ENCODE measurements at places on chromosomes 2 and 18.

DNA sequence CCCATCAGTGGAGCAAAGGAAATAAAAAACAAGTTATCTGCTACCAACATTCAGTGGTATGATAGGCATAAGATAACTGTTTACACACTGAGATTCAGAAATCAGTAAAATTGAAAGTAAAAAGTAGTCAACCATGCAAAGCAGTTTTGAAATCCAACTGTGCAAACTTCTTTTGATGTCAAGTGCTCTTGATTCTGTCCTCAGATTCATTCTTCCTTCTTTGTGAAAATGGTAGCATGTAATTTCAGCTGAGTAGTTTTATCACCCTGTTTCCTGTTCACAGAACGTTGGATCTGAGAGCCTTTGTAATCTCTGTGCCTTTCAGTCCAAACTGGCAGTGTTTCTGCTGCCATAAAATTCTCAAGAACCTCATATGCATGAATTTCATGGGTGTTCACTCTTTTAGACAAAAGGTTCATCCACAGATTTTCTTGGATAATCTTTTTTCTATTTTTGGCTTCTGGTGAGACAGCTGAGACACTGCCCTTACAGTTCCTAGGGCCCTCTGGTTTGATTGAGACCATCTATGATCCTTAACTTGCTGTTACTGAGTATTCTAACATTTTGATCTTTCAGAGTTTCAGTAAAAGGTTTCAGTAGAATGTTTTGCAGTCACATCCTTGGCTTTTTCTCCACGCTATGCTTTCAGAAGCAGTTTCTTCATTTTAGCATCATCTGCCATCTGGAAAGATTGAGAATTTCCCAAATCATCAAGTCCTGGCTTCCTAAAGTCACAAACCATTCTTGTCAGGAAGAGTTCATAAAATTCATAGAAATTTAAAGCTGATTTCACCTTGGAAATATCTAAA lies 272.3 kb upstream of the EPHA4 start:
- no peak for DNase-seq

- DNase-seq: no peak
These were observed 23.1 kb upstream of the ATP8B1 start for GRCh38 chr18:57826252-57826651.

DNA sequence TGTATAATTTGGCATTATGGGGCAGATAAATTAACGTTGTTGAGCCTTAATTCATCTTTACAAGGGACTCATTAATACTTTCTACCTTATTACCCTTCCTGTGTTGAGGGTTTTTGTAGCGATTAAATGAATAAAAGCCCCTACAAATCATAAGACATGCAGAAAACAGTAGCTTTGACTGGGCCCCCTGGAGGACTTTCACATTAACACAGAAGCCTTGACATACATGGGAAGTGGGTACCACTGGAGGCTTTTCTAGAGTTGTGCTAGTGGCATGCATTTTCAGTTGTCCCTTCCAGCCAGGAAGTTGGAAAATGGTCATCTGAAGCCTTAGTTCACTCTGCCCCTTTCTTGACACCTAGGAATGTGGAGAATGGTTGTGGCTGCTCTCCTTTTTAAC lies 30.2 kb downstream of the MTA3 start:
- no peak for DNase-seq

- DNase-seq: no peak
These were observed 105.8 kb downstream of the GALNT14 start for GRCh38 chr2:31032475-31032874.

DNA sequence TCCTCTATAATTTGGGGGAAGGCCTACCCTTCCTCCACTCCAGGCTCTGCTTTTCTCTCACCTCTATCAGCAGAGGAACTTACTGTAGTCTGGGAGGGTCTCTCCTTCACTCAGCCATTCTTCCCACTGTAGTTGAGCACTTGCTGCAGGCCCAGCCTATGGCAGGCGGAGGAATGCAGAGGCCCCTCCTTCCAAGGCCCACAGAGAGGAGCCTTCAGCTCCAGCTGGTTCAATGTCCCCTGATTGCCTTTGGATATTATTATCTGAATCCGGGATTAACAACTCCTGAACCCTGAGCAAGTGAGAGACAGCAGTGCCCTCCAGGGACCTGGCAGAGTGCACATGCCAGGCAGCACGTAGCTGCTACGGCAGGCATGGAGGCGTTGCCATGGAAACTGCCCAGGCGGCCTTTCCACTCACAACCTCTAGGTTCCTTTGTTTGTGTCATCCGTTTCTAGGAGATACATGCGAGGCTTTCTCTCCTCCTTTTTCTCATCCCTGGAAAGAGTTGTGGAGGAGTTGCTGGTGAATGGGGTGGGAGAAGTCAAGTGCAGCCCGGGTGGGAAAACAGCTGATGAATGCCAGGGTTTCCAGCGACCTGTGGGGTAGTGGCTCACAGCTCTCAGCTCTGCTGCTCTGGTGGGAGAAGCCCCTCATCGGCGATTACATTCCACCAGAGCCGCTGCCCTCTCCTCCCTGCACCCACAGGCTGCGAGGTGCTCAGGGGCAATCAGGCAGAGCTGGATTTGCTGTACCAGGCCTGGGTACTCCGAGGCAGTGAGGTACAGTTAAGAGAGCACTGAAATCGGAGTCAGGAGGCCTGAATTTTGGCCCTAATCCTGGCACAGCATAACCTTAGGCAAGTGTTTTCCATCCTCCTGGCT lies 55.3 kb upstream of the HK2 start:
- peak; percentile 43 for DNase-seq

DNA sequence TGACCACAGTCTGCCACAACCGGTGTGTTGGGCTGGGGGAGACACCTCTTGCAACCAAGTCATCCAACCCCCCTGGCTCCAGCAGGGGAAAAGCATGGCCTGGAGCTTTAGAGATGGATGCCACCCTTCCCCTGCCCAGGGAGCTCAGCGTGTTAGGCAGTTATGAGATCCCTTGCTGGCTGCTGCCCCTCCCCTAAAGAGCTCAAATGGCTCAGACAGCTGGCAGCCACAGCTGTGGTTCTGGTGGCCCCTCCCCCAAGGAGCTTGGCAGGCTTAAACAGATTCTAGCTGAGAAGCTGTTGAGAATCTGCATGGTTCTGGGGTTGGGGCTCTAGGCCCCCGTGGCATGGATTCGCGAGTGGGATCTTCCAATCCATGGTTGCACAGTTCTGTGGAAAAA lies 64.7 kb downstream of the TEX51 start:
- no peak for DNase-seq

GRCh38 chr2:38010995-38011394 lies 65.0 kb downstream of the CYP1B1 start:
- no peak for DNase-seq

GRCh38 chr18:69757733-69758132 lies 189.9 kb downstream of the CD226 start:
- peak; percentile 34 for DNase-seq

DNA sequence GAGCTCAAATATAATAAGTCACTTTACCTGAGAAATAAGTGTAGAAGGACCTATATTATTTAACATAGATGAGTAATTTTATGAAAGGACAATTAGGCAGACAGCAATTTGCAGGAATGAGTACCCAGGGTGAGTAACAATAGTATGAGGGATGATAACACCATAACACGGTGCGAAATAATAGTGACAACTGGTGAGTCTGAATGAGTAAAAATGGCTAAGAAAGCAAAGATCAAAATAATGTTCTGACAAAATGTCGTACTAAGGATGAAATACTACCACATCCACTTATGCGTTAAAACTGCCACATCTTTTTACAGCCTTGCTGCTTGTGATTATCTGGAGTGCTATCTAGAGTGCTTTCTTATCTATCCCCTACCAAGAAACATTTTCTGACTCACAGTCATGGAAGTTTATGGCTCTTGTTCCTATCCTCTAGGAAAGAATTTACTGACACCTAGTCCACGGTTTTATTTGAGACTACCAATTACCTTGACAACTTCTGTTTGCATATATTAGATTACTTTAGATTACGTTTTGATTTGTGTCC lies 929.7 kb downstream of the LRP1B start:
- DNase-seq: peak; percentile 4

GRCh38 chr2:54430649-54431048 lies 25.5 kb upstream of the SPTBN1 start:
- DNase-seq: no peak

GRCh38 chr2:163213661-163214081 lies 375.1 kb upstream of the KCNH7 start:
- peak; percentile 79 for DNase-seq

- DNase-seq: no peak
These were observed 463.9 kb downstream of the STK39 start for GRCh38 chr2:167783261-167784083.

DNA sequence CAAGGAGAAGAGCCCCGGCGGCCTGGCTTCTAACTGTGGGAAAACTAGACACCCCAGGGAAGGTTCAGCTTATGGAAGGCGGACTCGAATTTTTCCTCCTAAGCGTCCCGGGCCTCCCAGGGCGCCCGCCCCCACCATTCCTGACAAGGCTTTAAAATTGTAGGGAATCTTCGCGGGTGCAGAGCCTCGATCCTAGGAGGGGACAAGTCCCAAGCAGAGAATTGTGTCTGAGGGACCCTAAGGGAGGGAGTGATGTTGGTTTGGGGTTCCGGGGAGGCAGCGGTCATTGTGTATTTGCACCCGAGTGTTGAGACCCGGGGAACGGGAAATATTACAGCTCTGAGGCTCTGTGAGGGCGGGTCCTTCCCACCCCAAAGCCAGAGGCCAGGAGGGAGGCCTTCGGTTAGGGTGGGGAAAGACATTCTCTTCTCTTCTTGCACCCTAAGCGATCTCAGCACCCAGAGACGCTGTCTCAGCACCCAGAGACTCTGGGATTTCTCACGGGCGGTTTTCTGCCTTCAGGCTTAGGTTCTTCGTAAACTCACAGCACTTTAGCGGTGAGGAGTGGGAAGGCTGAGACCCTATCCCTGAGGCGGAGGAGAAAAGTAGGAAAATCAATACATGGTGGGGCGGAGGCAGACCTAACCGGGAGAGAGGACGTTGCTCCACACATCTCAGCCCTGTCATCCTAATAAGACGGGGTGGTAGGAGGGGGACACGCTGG lies 7.6 kb downstream of the OSR1 start:
- no peak for DNase-seq

GRCh38 chr2:73376681-73377080 lies 9.0 kb upstream of the ALMS1 start:
- DNase-seq: no peak

- DNase-seq: no peak
These were observed 171.2 kb downstream of the CMPK2 start for GRCh38 chr2:6694555-6694954.

- peak; percentile 11 for DNase-seq
These were observed 58.1 kb downstream of the MAP3K19 start for GRCh38 chr2:134988994-134989605.

- no peak for DNase-seq
These were observed 165.2 kb downstream of the DYSF start for GRCh38 chr2:71618327-71619113.

DNA sequence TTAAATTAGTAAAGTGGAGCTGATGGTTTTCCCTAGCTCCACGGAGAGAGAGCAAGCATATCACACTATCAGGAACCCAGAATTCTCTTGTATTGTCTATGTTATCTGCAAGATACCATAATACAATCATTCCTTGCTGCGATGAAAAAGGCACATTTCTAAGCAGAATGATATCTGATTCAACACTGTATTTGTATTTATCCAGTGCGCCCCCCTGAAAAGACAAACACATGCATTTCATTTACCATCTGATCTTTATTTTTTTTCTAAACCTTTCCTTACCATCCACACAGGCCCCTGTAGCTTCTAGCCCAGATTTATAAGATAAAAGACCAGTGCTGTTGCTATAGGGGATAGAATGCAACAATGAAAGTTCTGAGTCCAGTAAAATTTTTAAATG lies 420.6 kb downstream of the TDRD15 start:
- DNase-seq: no peak

- DNase-seq: peak; percentile 77
These were observed 84.5 kb downstream of the AFF3 start for GRCh38 chr2:100057901-100058261.

GRCh38 chr2:101341901-101342624 lies 33.6 kb upstream of the RNF149 start:
- peak; percentile 75 for DNase-seq

GRCh38 chr2:113111823-113112287 lies 15.5 kb upstream of the IL1RN start:
- DNase-seq: no peak

DNA sequence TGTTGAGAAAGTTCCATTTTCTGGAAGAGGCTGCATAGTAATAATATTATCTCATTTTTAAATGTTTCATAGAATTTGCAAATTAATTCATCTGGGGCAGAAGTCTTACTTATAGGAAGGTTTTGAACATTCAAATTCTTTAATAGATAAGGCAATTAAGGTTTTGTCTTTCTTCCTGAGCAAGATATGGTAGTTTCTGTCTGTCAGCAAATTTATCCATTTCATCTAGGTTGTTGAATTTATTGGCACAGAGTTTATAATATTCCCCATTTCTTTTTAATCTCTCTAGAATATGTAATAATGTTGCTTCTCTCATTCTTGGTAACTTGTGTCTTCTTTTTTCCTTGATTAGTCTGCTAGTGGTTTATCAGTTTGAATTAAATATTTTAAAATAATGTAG lies 90.2 kb upstream of the EPB41L5 start:
- DNase-seq: no peak

DNA sequence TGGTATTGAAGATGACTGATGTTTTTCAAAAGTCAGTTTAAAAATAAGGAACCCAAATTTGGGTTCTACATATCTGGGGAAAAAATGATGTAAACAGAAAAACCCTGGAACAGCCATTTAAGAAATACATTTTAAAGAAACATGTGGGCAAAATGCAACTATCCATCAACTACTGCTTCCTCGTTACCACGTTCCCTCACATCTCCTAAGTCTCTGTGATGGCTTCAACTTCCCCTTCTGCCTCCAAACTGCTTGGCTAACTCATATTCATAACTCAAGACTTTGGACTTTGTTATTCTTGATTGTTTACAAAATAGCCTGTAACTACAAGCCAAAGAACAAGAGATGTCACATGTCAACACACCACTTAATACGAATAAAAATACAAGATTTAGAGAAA lies 116.3 kb downstream of the DYM start:
- no peak for DNase-seq

DNA sequence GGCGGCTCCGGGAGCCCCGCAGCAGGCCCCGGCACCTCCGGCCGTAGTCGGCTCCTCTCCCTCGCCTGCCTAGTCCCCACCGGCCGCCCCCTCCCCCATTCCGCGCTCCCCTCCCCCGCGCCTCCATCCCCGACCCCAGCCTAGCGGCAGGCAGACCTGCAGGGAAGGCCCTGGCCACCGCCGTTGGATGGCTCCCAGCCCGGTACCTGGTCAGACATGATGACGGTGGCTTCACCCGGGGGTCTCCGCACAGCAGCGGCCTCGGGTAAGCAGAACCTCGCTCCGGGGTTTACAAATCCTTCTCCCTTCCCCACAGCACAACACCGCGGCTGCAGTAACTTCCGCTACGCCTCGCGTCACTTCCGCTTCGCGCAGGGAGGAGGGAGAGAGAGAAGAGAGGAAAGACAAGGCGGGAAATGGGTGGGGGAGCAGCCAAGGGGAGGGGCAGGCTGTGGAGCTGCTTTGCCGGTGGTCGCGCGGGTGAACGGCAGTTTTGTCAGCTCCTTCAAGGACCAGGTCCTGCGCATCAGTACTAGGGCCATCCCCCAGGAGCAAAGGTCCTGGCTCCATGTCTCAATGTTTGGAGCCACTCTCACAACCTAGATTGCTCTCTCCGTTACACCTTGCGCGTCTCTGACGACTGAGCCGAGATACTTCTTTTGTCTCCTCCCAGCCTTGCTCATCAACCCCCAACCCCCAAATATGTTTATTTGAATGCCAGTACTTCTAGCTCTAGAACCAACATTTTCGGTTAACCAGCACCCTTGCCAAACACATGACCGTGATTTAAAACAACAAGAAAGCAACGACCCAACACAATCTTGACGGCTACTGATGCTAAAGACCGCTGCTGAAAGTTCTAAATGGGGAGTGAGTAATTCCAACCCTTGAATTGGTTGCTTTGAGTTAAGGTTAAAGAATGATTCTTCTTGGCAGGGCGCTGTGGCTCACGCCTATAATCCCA lies at the start of gene SUMO1:
Gene SUMO1, minus strand, starts transcription at position 364 of the 964 bp plus-strand sequence. Its CDS starts 146 bp downstream, at position 218.
- DNase-seq: peak; percentile 93

All from fibroblast of skin of right biceps (primary cell).